T-helper 22 cell (primary cell): ENCODE measurements at places on chromosomes 11 and 22.

DNA sequence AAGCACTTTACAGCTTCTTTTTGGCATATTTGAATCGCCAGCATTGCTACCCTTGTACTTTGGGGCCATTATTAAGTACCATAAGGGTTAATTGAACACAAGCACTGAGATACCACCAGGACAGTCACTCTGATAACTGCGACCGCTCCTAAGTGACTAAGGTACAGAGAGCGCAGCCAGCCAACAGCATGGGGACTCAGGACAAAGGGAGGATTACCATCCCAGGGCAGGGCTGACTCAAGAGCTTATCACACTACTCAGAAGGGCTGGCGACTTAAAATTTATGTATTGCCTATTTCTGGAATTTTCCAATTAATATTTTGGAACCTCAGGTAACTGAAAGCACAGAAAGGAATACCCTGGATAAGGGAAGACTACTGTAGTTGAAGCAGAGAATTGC, 479 bp downstream of the ZNF280A start:
- DNase-seq, result no peak

DNA sequence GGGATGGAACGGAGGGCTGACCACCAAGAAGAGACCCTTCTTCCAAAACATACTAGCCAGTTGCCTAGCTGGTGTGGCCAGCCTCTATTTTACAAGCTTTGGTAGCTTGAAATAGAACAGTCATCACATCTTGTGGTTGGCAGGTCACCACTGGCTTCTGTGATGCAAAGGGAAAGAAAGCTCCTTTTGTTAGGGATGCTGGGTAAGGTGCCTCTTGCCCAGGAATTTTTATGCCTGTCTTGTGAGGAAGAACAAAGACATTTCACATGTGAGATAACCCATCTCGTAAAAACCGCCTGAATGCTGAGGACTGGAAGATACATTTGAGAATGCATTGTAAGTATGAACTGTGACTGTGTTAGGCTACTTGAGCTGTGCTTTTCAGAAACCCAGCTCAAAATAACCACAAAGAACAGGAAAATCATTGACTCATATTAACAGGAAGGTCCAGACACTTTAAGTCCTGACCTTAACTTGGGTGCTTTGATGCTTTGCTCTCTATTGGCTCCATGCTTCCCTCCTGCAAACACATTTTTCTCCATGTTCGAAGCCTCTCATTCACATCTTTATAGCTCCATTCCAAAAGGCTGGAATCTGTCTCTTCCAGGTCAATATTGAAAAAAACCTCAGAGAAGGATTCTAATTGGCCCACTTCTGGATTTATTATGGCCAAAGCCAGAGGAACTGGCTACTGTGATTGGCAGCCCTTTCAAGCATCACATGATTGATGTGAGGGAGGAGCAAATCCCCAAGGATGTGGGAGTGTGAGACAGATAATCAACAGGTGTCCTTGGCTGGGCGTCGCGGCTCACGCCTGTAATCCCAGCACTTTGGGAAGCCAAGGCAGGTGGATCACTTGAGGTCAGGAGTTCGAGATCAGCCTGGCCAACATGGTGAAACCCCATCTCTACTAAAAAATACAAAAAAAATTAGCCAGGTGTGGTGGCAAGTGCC, 53.9 kb downstream of the MICAL2 start:
- DNase-seq, result no peak

GRCh38 chr11:26676641-26677040, 45.2 kb downstream of the SLC5A12 start:
- no peak for DNase-seq

- no peak for DNase-seq
Observed at GRCh38 chr22:45096256-45096907, 67.3 kb upstream of the NUP50 start.

GRCh38 chr11:117179048-117179999, 781 bp downstream of the SIDT2 start:
- DNase-seq, result peak; percentile 18

- DNase-seq, result no peak
Observed at GRCh38 chr11:17845431-17845881, 110.9 kb downstream of the KCNC1 start.

DNA sequence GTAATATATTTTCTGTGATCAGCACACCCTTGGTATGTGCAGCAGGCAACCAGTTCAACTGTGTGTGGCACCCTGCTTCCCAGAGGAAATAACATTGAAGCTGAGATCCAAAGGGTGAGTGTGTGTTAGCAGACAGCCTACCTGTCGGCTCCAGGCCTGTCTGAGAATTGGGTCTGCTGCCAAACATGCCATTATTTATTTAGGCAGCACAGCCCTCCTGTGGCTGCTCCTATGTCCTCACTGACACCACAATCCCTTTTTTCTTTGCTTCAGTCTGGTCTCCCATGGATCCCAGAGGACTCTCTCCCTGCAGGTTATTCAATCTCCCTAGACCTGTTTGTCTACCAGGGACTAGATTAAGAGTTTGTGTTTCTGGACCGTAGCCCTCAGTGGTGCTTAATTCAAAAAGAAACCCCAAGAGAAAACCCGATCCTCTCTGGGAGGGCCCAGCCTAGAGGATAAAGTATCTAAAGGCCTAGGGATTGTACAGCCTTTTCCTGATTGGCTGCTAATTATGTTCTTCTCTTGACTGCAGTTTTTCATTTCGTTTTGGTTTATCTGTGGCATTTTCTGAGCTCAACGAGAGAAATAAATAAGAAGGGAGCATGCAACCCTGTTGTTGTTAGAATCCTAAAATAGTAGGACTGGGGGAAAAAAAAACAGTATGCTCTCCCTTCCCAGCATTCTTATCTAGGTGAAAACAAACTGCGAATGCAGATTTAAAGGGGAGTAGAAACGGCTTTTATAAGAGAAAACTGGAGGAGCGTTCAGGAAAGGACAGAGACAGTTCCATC, 24.1 kb downstream of the KCNE3 start:
- DNase-seq, result no peak

DNA sequence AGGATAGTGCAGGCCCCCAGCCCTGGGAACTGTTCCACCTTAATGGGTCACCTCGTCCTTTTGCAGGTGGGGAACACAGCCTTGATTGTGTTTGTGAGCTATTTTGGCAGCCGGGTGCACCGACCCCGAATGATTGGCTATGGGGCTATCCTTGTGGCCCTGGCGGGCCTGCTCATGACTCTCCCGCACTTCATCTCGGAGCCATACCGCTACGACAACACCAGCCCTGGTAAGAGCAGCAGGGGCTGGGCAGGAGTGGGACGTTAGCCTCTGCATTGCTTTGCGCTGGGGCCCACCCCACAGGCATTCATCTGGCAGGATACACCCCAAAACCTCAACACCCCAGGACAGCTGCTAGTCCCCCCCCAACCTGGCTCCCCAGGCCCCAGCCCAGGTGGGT, 14.8 kb downstream of the SLCO2B1 start:
- DNase-seq, result no peak

DNA sequence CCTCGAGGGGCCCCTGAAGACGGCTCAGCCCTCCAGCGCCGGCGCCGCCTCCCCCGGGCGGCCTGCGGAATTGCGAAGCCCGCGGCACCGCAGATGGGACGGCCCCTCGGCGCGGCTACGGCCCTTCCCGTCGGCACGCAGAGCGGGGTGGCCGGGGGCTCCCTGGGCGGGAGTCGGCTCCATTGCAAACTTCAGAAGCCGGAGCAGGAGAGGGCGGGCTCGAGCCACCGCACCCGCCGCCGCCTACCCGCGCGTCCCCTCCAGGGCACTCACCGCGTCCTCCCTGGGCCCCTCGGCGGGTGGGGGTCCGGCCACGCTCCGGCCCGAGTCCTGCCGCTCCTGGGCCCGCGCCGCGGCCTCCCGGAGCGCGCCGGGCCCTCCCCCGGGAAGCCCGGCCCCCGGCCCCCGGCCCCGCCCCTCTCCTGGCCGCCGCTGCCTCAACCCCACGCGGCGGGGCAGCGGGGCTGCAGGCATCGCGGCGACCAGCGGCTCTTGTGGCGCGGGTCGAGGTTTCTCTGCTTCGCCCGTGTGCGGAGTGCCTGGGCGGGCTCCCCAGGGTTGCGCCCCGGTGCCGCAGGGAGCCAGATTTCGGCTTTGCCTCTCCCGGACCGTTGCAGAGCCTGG, at the start of gene PACSIN3:
PACSIN3 (minus strand) TSS at position 359 of the 624 bp plus-strand sequence. CDS start 3,707 bp downstream, outside the sequence.
- peak; percentile 27 for DNase-seq

DNA sequence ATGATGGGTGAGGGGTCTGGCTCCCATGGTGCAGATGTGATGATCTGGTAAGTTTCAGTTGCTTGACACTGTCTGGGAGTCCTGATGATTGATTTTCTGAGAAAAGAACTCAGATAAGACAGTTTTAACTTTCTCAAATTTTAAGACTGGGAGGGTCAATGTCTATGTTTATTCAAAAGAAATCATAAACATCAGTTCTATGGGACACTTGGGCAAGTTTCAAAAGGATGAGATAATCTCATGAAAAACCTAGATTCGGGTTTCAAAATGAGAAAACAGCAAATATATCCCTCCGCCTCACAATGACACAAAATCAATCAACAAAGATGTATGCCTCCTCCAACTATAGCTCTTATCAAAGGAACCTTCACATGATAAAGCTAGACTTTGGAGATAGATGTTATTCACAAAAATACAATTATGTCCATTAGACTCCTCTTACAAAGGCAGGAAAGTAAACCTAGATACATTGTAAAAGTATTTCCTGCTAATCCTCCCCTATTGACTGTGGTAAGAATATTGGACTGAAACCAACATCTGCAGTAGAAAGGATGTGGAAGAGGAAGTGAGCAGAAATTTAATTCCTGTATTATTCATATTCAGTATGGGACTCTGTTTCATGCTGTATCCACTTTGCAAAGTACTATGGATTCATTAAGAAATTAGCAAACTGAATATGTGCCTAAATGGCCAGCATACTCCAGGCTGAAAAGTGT, 21.6 kb downstream of the SVIP start:
- no peak for DNase-seq

DNA sequence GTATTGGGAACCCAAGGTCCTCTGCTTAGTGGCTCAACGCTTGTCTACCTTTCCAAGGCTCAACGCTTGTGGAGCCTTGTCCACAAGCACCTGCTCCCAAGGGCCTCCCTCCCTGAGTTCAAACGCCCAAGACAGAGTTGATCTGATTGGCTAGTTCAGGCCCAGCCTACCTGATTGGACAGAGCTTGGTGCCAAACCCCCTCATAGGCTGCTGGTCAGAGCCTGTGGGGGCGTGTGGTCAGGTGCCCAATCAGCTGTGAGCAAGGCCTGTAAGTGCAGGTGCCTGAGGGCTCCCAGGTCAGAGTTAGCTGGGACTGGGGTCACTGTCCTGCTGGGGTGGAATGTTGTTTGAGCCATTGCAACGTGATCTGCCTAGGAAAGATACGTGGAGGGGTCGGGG, 16.9 kb upstream of the TMPRSS6 start:
- DNase-seq, result no peak

DNA sequence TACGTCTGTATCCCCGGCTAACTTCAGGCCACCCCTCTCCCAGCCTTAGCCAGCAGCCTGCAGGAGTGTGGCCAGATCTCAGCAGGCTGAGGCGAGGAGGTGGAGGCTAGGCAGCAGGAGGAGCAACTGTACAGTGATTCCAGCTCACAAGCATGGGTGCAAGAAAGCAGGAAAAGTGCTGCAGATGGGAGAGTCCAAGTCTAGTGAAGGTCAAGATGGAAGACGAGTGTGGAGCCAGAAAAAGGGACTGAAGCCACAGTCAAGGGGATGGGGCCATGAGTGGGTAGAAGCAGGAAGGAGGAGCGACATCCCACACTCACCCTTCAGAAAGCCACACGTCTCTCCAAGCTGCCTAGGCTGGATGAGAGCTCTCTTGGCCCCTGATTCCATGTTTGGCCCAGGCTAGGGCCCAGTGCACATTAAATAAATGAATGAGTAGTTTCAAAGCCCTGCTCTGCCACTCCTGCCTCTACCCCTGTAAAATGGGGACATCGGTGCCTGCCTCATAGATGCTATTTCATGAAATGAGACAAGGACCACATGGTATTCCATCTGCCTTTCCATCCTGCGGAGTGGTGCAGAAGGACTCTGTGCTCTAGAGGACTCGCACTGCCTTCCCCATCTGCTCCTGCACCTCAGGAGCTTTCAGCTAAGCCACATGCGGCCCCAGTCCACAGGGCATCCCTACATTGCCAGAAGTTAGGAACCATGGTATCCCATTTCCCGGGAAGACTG, 2.9 kb downstream of the YDJC start:
- no peak for DNase-seq

- no peak for DNase-seq
Observed at GRCh38 chr11:38718659-38719058, 2120.6 kb upstream of the RAG2 start.

DNA sequence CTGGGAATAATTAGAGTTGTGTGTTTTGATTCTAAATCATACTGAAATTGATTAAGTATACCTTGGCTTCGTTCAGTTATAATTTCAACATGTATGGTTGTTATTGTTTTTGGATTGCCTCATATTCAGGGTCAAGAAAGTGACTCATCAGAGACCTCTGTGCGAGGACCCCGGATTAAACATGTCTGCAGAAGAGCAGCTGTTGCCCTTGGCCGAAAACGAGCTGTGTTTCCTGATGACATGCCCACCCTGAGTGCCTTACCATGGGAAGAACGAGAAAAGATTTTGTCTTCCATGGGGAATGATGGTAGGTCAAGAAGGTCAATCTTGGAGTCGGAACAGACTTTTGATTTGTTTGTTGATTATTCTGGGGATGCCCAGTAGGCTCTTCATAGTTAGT, 40.4 kb downstream of the KMT2A start:
- DNase-seq, result no peak

DNA sequence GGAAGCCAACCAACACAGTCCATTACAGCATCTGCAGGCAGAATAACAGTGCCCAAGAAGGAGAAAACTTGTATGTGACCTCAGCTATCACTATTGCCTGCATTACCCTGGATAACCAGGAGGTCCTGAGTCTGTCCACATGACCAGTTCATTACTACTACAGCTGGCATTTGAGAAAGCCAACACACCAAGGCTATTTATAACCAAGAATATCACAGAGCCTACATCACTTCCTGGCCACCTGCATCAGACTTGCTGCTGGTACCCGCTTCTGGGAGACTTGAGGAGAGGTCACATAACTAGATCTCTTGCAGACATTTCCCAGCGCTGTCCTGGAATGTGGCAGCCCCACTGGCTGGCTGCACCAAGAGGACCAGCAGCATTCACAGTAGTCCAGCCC, 11.1 kb upstream of the OR56B4 start:
- no peak for DNase-seq

DNA sequence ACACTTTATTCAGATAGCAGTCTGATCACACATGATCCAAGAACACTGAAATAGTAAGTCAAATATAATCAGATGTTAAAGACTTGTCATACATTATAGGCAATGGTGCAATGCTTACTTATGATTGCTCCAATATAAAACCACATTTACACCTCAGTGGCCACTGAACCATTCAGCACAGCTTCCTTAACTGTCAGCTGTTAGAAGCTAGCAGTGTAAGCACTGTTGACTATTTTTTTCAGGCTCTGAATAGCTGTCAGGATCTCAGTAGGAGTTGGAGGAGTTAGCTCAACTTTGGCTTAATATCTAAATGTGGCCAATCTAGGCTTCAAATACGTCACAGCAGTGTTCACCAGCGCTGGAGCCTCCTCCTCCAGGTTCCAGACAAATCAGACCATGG, 36.6 kb downstream of the METTL15 start:
- no peak for DNase-seq

- DNase-seq, result no peak
Observed at GRCh38 chr22:49933236-49934159, 15.1 kb downstream of the CRELD2 start.
